IPS-NIHi11 (cell line): ENCODE measurements at places on chromosomes 11 and 22.

- DNase-seq = no peak
These were observed 10.3 kb upstream of the RAC2 start for GRCh38 chr22:37254209-37254866.

DNA sequence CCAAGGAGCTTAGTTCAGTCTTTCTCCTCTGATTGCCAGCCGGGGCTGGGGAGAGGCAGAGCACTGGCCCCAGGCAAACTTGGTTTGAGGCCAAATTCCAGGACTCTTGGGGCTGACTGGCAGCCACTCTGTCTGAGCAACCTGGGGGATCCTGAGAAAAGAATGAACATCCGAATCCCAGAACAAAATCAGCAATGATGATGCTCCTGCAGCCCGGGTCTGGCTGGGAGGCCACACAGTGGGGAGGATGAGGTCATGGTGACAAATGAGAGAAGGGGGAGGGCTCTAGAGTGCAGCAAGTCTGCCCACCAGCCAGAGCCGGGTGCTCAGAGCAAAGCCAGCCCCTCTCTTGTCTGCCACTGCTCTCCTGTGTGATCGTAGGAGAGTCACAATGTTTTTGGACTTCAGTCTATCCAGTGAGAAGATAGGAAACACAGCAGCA, 71.8 kb upstream of the PAX6 start:
- DNase-seq = peak; percentile 60

DNA sequence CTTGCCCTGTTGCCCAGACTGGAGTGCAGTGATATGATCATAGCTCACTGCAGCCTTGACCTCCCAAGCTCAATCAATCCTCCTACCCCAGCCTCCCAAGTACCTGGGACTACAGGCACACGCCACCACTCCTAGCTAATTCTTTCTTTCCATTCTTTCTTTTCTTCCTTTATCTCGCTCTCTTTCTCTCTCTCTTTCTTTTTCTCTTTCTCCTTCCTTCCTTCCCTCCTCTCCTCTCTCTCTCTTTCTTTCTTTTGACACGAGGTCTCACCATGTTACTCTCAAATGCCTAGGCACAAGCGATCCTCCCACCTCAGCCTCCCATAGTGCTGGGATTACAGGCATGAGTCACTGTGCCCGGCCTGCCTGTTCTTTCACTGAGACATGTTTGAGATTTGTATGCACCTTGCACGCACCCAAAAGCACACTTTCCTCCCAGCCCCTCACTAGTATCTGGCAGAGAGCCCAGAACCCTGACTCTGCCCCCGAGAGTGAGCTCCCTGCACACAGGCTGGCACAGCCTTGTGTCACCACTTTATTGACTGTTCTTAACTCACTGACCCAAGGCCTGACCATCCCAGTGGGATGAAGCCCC, 56.8 kb downstream of the CD6 start:
- no peak for DNase-seq

- no peak for DNase-seq
These were observed 71.5 kb upstream of the SORL1-AS1 start for GRCh38 chr11:121524233-121524631.

GRCh38 chr11:133492895-133493294, 39.4 kb downstream of the OPCML start:
- DNase-seq = no peak

DNA sequence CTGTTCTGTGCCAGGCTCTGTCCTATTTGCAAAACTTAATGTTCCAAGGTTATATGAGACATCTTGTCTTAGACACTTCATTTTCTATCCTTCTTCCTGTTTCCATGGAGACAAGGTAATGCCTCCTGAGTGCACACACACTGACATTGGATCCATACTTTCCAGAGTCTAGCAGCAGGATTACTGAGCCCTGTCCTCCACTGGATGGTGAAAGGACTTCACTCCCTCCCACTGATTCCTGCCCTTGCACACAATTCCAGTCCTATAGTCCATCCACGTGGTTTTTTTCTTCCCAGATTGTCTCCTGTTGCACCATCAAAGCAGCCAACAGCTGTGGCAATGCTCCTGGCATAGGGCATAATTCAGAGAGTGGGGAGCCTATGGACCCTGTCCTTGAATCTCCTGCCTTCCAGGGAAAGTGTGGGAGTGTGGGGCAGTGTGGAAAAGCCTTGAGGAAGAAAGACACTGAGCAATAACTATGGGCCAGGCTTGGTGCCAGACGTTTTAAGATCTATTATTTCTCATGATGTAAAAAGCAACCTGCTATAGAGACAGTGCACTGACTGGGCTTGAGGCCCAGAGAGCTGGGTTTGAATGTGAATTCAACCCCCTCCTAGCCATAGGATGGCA, 31.3 kb downstream of the SERPINH1 start:
- no peak for DNase-seq

GRCh38 chr22:48824712-48825651, 1002.7 kb downstream of the BRD1 start:
- DNase-seq = no peak

GRCh38 chr11:89177691-89178231, at the start of gene TYR:
Gene TYR, plus strand, starts transcription at chr11:89177875. Its CDS starts 79 bp downstream, at chr11:89177954.
- DNase-seq = no peak

DNA sequence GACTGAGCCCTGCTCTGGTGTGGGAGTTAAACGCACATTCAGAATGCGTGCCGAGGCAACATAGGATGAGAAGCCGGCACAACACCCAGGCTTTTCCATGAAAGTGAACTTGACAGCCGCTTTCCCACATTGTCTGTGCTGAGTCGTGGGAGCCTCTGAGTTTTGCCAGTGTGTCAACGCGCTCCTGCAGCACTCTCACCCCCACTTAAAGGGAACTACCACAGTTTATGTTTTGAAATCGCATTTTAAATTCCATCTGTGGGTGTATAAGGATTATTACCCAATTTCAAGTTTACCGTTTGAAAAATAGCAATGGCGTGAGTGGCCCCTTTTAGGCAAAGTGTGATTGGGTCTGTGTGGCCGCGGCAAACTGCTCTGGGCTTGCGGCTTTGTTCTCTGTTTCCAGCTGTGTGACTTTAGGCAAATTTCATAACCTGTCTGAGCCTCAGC, 81.5 kb downstream of the FBLN1 start:
- DNase-seq = no peak

DNA sequence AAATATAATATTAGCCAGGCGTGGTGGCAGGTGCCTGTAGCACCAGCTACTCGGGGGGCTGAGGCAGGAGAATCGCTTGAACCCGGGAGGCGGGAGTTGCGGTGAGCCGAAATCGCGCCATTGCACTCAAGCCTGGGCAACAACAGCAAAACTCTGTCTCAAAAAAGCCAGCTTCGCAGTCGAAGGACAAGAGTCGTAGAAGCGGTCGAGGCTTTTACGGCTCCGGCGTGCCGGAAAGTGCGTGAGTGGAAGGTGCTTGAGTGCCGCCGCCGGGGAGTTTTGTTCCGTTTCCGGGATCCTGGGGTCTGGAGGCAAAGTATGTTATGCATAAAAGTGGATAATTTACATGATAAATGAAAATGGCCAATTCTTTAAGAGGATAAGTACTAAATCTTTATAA, 43.6 kb downstream of the SYN3 start:
- DNase-seq = no peak
